ENCODE measurements at places on chromosomes 16 and 17.

GRCh38 chr17:50151937-50152547 lies 1.6 kb upstream of the PPP1R9B start:
- peak; percentile 58 for DNase-seq

GRCh38 chr17:81871387-81872230 lies 472 bp upstream of the ARHGDIA start:
- DNase-seq = peak; percentile 90

GRCh38 chr16:80158766-80159165 lies 382.0 kb upstream of the DYNLRB2 start:
- DNase-seq = no peak

- no peak for DNase-seq
Measured at GRCh38 chr17:4319221-4319620, 47.3 kb downstream of the UBE2G1 start.

GRCh38 chr17:41369713-41370112 lies at the start of gene KRT33B:
Gene KRT33B, minus strand, starts transcription at chr17:41369813. Its CDS starts 63 bp downstream, at chr17:41369750.
- DNase-seq = no peak

DNA sequence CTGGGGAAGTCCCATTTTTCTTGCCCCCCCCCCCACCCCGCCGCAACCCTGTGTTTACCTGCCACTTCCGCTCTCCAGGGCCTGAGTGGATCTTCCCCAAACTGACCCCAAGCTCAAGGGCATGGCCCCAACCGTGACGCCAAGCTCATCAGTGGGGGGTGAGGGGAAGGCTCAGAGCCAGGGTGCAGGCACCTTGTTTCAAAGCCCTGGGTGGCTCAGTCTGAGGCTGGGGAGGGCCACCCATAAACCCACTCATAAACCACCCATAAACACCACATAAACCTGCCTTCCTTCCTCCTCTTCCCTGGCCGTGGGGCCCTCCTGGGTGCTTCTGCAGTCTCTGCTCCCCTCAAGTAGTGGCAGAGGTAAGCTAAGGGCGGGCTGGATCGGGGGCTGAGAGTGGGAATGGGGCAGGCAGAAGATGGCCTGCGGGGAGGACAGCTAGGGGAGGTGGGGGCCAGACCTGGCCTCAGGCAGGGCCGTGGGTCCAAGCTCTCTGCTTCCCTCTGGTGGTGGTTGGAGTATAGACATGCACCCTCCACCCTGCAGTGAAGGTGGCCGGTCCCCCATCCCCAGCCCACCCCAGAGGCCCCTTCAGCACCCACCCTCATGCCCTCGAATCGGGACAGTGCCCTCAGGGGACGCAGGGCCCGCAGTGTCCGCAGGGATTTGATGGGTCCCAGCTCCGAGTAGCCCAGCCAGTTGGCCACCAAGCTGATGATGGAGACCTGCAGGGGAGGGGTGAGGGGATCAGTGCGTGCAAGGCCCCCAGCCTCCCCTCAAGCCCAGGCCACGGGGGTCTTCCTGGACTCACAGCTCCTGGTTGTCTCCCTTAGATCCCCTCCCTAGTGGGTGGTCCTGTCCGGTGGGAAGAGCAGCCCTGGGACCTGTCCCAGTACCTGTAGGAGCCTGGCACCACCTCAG lies 14.6 kb upstream of the CD79B start:
- DNase-seq = no peak

- DNase-seq = no peak
Measured at GRCh38 chr17:30296499-30297080, 4.8 kb upstream of the BLMH start.

- DNase-seq = no peak
Measured at GRCh38 chr16:84689111-84689510, 10.7 kb upstream of the USP10 start.

GRCh38 chr17:71337938-71338337 lies 782.9 kb upstream of the SOX9 start:
- DNase-seq = no peak
